ENCODE measurements at places on chromosomes 3 and 15. TPM values are rescaled to one million over a fixed set of nuclear protein-coding genes. Genes with fewer than 3 reads are reported as not detected.

The MRPS22 gene
- 108 TPM for total RNA-seq

The GOLGA8F gene
- total RNA-seq, result not detected

- no peak for DNase-seq
Measured at GRCh38 chr15:99447497-99448371, 118.0 kb upstream of the MEF2A start.

The PRTG gene
- total RNA-seq, result 1.1 TPM

DNA sequence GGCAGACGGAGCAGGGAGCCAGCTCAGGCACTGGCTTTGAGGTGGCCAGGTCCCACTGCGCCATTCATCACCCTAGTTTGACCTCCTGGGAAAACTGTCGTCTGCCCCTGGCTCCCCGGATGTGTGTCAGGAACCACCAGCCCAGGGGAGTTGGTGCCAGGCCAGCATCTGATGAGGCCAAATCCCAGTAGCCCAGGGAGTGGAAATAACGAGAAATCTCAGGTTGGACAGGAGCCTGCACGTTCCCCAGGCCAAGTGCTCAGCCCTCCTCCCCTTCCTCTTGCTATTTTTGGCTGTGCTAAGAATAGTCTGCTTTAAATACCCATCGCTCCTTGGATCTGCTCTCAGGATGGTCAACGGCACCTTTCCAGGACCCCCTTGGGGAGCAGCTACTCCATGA is 93.1 kb upstream of the RPL32 start:
- peak; percentile 77 for DNase-seq

The SMAD3 gene
- total RNA-seq, result 47.6 TPM

The ERICH6 gene
- total RNA-seq, result not detected

The VGLL3 gene
- 3.2 TPM for total RNA-seq

The PLSCR2 gene
- total RNA-seq, result not detected

DNA sequence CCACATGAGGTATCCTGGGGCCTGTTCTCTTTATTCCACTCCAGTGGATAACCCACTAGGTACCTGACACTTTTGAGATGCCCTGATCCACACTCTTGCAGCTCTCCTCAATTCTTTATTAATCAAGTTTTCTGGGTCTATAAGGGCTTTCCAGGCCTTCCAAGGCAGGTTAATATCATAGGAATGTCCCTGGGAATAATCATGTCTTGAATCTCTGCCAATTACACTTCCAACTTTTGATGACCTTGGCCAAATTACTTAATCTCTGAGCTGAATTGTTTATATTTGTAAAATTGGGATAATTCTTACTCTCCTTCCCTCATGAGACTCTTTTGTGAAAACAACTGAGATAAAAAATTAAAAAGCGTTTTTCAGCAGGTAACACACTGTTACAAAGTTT is 881.7 kb downstream of the MCTP2 start:
- DNase-seq, result no peak

DNA sequence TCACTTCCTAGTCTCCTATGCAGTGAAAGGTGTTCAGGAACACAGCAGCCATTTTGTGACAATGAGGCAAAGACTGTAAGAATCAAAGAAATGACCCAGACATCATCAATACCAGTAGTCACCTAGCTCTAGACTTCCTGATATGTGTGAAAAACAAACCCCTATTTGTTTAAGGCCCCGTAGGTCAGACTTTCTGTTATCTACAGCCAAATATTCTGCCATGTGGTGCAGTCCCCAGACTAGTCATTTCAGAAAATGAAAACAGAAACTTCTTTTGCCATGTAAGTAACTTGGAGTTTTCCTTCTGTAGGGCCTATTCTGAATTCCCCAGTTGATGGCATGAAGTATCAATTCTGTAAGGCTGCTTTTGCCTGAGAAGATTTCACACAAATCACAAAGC is 181.7 kb upstream of the SNTN start:
- DNase-seq, result no peak

The MESD gene
- 9.4 TPM for total RNA-seq

The CNBP gene
- total RNA-seq, result 850 TPM

GRCh38 chr15:31439328-31439727 is 112.7 kb downstream of the KLF13 start:
- DNase-seq, result peak; percentile 56

Data from psoas muscle (tissue), 8 donors.